ENCODE measurements at places on chromosomes 3 and 15. TPM values are rescaled to one million over a fixed set of nuclear protein-coding genes. Genes with fewer than 3 reads are reported as not detected.

ATP13A5 gene
- total RNA-seq, result not detected

LRRC49 gene
- 86.6 TPM for total RNA-seq

FSTL1 gene
- 243 TPM for total RNA-seq

CAMK2N2 gene
- total RNA-seq, result 0.16 TPM

ELL3 gene
- 0.82 TPM for total RNA-seq

PTH1R gene
- 6.4 TPM for total RNA-seq

PRKCD gene
- 13.6 TPM for total RNA-seq

SLC22A13 gene
- not detected for total RNA-seq

PLSCR5 gene
- not detected for total RNA-seq

ROBO1 gene
- 7.1 TPM for total RNA-seq
